ENCODE measurements at places on chromosomes 7 and 10. TPM values are rescaled to one million over a fixed set of nuclear protein-coding genes. Genes with fewer than 3 reads are reported as not detected.

DNA sequence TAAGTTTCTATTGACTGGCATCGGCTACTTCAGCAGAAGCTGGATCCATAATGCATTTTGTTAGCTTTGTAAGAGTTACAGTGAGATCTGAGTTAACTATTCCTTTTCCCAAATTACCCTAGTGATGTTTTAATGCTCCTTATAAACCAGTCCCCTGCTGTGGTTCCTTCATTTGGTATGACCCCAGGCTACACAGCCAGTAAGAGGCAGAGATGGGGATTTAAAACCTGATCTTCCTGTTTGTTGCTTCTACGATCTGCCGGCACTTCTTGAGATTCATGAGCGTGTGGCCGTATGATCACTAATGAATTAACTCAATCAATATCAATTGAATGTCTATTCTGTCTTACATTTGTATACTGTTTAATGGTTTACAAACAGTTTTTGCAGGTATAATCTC lies 86.1 kb downstream of the CACNB2 start:
- no peak for DNase-seq

DNA sequence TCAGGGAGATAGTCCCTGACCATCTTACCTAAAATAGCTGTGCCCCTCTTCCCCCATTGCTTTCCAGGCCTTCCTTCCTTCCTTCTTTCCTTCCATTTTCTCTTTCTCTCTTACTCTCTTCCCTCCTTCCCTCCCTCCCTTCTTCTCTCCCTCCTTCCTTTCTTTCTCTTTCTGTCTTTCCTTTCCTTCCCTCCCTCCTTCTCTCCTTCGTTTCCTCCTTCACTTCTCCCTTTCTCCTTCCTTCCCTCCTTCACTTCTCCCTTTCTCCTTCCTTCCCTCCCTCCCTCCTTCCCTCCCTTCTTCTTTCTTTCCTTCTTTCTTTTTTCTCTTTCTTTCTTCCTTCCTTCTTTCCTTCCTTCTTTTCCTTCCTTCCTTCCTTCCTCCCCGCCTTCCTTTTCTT lies 24.6 kb upstream of the MKX start:
- DNase-seq = no peak

- DNase-seq = no peak
These were observed 38.9 kb downstream of the CCNY start for GRCh38 chr10:35375091-35375765.

DNA sequence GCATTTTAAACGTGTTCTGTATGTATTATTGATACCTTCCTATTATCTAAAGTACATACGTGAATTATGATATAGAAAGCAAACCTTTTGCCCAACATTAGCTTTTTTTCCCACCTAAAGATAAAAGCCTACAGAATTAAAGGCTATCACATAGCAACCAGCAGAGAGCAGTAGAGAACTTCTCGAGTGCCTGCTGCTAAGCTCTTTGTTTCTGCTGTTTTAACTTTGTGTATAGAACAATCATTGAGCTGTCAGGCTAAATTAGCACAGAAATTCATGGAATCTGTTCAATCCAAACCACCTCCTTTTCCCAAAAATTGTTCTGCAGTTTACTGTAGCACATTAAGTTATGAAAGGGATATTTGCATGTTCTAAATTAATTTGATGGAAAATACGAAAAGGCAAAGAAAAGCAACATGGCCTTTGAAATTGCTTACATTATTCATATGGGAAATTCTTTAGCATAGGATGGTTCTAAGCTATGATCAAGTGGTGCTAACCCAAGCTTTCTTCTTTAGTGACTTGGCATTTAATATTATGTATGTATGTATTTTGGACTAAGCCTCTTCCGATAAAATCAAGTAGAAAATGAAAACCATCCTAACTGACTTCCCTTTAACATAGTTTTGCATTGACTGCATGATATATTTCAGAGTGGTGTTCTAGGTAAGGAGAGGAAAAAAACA lies 1288.5 kb downstream of the GATA3 start:
- peak; percentile 84 for DNase-seq

DNA sequence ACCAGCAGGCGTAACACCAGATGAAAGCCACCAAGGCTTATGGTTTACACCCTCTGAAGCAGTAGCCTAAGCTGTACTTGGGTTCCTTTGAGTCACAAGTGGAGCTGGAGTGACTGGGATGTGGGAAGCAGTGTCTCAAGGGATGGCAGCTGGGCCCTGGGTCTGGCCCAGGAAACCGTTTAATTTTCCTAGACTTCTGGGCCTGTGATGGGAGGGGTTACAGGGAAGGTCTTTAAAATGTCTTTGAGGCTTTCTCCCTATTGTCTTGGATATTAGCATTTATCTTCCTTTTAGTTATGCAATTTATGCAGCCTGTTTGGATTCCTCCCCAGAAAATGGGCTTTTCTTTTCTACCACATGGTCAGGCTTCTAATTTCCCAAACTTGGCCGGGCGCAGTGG lies 568.2 kb downstream of the ANKRD7 start:
- DNase-seq = no peak

GRCh38 chr7:50197549-50197948 lies 104.5 kb upstream of the ZPBP start:
- no peak for DNase-seq

- DNase-seq = no peak
These were observed 54.3 kb downstream of the EGFR start for GRCh38 chr7:55073051-55073511.

The CTNNA3 gene
- 12.9 TPM for total RNA-seq

The BLNK gene
- total RNA-seq = not detected

The TMEM178B gene
- total RNA-seq = 2.9 TPM

All from neural progenitor cell (in vitro differentiated cells).